IMR-90 (cell line): ENCODE measurements at places on chromosomes 1 and 21.

GRCh38 chr1:2127187-2128145, 67.1 kb downstream of the FAAP20 start:
- no peaks in the 10 kb centered on the region for H3K36me3 ChIP-seq
- peaks cover 4% of the 10 kb centered on the region for H3K4me1 ChIP-seq
- H3K27me3 ChIP-seq = no peaks in the 10 kb centered on the region; the same call in 1 of the 2 replicates
- H3K27ac ChIP-seq = no peak overlapping the region
- no peak overlapping the region for H3K4me3 ChIP-seq
- DNase-seq = no peak

DNA sequence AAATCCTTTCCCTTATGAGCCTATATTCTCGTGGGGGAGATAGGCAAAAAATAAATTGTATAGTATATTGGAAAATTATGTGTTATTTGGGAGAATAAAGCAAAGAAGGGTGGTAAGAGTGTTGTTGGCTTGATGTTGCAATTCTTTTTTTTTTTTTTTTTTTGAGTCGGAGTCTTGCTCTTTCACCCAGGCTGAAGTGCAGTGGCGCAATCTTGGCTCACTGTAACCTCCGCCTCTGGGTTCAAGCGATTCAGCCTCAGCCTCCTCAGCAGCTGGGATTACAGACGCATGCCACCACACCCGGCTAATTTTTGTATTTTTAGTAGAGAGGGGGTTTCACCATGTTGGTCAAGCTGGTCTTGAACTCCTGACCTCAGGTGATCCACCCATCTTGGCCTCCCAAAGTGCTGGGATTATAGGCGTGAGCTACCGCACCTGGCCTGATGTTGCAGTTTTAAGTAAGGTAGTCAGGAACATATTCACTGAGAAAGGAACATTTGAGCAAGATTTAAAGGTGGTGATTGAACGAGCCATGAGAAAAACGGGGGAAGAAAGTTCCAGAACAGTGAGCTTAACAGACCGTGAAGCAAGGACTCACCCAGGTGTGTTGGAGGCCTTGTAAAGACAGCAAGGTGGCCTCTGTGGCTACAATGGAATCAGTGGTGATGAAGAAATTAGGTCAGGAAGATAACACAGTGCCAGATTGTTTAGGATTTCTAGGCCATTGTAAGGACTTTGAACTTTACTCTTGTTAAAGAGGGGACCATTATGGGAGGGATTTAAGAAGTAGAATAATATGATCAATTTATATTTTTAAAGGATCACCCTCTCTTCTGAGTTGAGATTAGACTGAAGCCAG, 45.8 kb downstream of the RPRD2 start:
- no peak for DNase-seq
- H3K27me3 ChIP-seq = no peaks in the 10 kb centered on the region
- H3K27ac ChIP-seq = no peak overlapping the region
- no peaks in the 10 kb centered on the region for H3K36me3 ChIP-seq

DNA sequence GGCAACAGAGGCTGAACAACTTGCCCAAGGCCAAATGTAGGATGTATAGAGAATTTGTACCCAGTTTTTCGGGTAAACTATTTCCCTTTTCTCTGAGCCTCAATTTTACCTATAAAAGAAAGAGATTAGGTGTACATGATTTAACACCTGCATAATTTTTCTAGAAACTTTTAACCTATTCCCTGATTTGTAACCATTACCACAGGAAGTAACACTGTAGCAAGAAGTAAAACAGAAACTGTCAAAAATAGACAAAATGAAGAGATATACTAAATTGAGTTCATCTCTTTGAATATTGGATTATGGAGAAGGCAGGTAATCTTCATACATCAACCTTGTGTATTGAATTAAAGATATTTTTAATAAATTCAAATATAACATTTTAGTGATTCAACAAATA, 136.2 kb downstream of the ZC3H11B start:
- no peaks in the 10 kb centered on the region for H3K36me3 ChIP-seq
- H3K27ac ChIP-seq = no peak overlapping the region
- DNase-seq = no peak
- no peak overlapping the region for H3K4me3 ChIP-seq
- H3K27me3 ChIP-seq = no peaks in the 10 kb centered on the region

DNA sequence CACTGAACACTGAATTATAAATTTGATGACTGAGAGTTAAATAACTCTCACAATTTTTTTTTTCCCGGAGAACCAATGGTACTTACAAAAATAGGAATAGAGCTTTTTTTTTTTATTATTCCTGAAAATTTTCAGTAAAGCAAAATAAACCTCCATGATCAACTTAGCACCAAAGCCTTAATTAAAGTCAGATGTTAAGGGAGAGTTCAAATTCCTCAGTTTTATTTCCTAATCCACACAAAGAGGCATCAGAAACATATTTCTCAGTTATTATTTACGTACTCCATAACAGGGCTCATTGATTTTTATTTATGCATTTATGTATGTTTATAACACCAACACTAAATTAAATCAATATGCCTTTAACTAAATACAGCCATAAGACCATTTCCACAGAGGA, 55.5 kb downstream of the PLPPR5 start:
- H3K36me3 ChIP-seq = no peaks in the 10 kb centered on the region
- no peaks in the 10 kb centered on the region for H3K27me3 ChIP-seq
- H3K27ac ChIP-seq = no peak overlapping the region
- no peak for DNase-seq
- H3K4me1 ChIP-seq = no peaks in the 10 kb centered on the region

- H3K27me3 ChIP-seq = no peaks in the 10 kb centered on the region
- DNase-seq = no peak
- peak overlapping the region; percentile 97 for H3K4me3 ChIP-seq
- H3K36me3 ChIP-seq = peaks cover 44% of the 10 kb centered on the region
- peaks cover 26% of the 10 kb centered on the region for H3K4me1 ChIP-seq
- H3K27ac ChIP-seq = peak overlapping the region; percentile 98
These were observed 1.8 kb downstream of the PLEKHO1 start for GRCh38 chr1:150151291-150152181.

DNA sequence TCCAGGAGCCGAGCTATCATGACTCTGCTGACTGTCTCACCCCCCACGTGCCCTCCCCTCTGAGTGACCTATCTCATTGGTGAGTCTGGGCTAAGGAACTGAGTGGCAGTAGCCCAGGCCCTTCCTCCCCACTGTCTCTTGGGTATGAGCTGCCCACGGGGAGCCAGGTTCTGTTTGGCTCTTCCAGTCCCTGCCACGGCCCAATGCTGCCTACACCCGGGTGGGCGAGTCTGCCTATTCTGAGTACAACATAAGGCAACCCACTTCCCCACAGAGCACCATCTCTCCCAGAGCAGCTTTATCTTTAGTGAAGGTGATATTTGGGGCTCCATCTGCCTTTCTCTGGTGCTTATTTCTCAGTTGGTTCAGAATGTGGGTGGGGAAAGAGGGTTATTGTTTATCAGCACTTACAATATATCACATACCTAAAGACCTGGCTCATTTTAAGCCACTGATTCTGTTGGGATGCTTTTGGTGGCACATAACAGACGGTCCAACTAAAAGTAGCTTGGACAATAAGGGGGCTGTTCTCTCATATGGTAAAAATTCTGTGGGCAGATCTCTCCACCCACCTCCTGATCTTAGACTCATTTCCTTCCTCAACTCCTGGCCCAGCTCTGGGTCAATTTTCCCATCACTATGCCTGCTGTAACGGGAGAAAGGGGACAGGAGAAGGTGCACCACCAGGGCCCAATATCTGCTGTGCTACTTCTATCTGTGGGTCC, 27.7 kb upstream of the VWA5B1 start:
- peaks cover 5% of the 10 kb centered on the region for H3K27me3 ChIP-seq
- DNase-seq = peak; percentile 21
- H3K27ac ChIP-seq = no peak overlapping the region

DNA sequence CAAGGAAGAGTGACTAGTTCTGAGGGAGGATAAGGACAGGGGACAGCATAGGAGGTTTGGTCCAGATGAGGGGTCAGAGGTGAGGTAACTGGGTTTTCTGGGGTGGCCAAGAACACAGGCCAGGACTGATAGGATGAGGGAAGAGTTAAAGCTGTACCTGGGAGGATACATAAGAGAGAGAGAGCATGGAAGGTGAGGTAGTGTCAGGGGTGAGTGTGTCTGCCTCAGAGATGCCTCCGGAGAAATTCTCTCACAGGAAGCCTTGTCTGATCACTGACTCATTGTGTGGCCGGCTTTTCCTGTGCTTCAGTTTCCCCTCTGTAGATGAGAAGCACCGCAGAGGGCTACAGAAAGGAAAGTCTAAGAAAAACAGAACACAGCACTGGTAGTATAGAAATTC, 40.2 kb downstream of the FASLG start:
- no peak overlapping the region for H3K4me3 ChIP-seq
- H3K4me1 ChIP-seq = no peaks in the 10 kb centered on the region; the same call in 1 of the 2 replicates
- no peaks in the 10 kb centered on the region for H3K27me3 ChIP-seq
- no peaks in the 10 kb centered on the region for H3K36me3 ChIP-seq

DNA sequence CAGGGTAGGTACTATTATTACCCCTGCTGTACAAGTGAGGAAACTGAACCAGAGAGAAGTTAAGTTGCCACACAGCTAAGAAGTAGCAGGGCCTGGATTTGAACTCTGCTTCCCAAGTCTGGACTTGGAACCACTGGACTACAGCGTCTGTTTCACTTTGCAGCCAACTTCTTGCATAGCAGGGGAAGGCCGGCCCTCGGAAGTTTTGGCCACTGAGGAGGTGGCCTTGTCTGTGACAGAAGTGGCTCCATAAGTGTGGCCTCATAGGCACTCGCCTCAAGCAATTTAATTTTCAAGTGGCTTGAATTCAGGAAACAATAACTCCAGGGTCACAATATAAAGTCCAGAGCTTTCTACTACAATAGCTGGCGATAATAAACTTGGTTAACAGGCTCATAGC, 41.4 kb downstream of the PLEKHA6 start:
- no peak overlapping the region for H3K4me3 ChIP-seq
- no peaks in the 10 kb centered on the region for H3K36me3 ChIP-seq
- H3K27me3 ChIP-seq = no peaks in the 10 kb centered on the region
- DNase-seq = no peak
- H3K4me1 ChIP-seq = peaks cover 31% of the 10 kb centered on the region

DNA sequence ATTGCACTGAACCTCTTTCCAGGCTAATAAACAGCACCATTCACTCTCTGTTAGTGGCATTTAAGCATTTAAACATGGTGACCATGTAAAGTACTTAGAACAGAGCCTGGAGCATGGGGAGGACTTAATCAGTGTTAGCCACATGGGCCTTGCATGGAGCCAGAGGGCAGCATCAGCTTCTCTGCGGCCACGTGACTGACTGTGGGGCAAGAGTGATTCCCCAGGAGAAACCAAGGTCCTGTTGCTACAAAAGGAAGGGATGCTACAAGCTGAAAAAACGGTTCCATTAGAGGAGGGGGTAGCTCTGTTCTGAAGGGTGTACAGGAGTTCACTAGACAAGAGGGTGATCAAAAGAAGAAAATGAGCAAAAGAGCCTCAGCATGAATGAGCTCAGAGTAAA, 256.8 kb downstream of the MATN1 start:
- no peaks in the 10 kb centered on the region for H3K4me1 ChIP-seq
- H3K36me3 ChIP-seq = no peaks in the 10 kb centered on the region
- DNase-seq = no peak
- no peaks in the 10 kb centered on the region for H3K27me3 ChIP-seq
- no peak overlapping the region for H3K27ac ChIP-seq

- H3K27ac ChIP-seq = no peak overlapping the region
- no peaks in the 10 kb centered on the region for H3K4me1 ChIP-seq
- no peak overlapping the region for H3K4me3 ChIP-seq
- H3K36me3 ChIP-seq = no peaks in the 10 kb centered on the region
- H3K27me3 ChIP-seq = no peaks in the 10 kb centered on the region; the same call in 1 of the 2 replicates
- DNase-seq = no peak
These were observed 118.8 kb upstream of the PBX1 start for GRCh38 chr1:164440232-164440631.
